ENCODE measurements at places on chromosomes 11 and 22.

- DNase-seq = no peak
Measured at GRCh38 chr22:30047364-30047738, 32.9 kb upstream of the HORMAD2 start.

DNA sequence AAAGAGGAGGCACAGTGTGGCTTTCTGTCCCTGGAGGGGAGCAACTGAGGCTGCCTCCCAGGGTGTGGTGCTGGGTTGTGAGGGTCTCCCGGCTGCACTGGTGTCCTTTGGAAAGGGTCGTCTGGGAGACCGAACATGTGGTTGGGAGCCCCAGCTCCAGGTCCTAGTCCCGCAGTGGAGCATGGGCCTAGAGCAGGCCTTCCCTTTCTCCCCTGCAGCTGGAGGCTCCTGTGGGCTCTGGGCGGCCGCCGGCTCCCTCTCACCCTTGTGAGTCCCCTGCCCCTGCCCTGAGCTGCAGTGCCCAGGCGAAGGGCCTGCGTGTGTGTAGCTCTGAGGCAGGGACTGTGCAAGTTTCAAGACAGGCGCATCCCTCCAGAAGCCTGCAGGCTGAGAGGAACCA lies 1492.7 kb downstream of the BRD1 start:
- no peak for DNase-seq

- DNase-seq = no peak
Measured at GRCh38 chr11:42647993-42648392, 663.8 kb upstream of the API5 start.

DNA sequence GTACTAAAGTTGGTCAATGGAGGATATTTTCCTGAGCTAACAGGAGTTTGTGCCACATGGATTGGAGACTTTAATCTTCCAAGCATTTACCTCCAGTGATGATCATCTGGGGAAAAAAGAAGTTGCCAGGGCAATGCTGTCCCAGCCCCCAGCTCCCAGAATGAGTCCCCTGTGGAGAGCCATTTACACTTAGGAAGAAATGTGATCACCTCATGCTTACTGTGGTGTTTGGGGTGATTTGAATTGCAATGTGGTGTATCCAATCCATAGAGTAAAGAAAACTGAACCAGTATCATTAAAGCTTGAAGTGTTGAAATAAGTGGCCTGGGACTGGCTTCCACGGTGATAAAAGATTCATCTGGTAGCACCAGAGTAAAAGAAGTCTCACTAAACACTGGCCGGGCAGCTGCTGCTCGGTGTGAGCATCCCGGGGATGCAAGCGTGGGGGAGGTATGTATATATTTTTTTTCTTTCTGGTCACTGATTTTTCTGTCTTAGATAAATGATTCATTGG lies 117.2 kb upstream of the NTM start:
- no peak for DNase-seq

DNA sequence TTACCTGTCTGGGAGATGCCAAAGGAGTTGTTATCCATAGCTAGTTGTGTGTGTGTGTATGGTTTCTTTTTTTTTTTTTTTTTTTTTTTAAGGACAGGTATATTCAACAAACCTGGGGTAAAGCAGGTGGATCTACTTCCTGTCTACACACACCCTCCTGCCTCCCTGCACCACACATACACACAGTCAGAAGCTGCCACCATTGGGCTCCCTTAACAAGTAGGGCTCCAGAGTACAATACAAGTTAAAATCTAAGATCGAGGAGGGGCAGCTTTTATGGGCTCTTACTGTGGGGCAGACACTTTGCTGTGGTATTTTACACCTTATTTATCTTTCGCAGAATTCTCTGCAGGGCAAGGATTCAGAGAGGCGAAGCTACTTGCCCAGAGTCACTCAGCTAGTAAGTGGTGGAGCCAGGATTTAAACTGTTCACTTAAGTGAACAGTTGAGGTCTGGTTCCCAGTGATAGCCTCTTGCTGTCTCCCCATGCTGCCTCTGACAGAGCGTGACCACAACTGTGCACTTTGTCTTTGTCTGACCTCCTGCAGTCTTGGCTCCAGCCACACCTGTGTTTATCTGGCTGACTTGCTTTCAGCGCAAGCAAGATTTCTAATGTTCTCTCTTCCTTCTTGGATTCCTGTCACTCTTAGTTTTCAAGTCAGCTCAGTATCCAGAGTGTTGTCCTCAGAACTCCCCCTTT lies 135.0 kb downstream of the CSNK2A3 start:
- DNase-seq = no peak

DNA sequence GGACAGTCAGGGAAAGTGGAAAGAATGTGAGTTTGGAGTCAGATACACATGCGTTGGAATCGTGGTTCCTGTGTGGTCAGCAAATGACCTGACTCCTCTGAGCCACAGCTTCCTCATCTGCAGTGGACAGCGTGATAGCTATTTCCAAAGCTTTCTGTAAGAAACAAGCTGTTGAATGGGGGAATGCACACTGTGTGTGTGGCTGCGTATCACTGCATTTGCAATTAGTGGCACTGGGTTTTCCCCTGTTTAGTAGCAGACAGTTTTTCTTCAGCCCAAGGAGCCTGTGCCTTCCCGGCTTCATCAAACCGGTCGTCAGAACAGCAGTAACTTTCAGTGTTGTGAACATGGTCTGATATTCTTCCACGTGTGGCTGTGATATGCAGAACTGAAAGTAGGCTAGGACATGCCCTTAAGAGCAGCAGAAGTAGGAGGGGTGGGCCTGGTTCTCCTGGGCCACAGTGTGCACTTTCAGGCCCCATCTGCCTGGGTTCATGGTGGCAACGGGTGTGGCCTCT lies 121.5 kb downstream of the RRAS2 start:
- DNase-seq = no peak

DNA sequence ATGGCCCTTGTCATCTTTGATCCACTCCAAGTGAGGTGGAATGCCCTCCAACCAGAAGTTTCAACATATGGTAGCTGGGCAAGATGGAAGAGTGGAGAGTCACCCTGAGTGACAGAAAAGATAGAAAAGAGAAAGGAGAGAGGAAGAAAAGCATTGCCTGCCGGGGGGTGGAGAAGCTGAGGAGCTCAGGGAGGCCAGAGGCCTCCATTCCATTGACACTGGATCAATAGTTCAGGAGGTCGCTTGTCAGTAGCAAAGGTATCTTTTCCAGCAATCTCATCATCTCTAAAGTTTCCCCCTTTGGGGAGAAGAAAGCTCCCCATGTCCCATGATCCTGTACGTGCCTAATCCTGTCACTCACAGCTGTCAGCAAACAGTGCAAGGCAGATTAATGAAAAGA lies 6.7 kb upstream of the C1QTNF6 start:
- no peak for DNase-seq

- no peak for DNase-seq
Measured at GRCh38 chr11:13294771-13295579, 17.4 kb downstream of the BMAL1 start.

DNA sequence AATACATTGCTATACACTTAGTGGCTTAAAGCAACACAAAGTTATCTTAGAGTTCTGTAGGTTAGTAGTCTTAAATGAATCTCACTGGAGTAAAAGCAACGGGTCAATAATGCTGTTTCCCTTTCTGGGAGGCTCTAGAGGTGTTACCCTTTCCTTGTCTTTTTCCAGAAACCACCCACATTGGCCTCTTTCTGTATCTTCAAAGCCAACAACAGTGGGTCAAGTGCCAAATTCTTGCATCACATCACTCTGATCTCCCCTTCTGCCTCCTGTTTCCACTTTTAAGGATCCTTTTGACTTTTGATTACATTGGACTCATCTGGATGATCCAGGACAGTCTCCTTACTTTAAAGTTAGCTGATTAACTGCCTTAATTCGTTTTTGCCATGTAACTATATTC lies 93.6 kb downstream of the DDX10 start:
- no peak for DNase-seq

DNA sequence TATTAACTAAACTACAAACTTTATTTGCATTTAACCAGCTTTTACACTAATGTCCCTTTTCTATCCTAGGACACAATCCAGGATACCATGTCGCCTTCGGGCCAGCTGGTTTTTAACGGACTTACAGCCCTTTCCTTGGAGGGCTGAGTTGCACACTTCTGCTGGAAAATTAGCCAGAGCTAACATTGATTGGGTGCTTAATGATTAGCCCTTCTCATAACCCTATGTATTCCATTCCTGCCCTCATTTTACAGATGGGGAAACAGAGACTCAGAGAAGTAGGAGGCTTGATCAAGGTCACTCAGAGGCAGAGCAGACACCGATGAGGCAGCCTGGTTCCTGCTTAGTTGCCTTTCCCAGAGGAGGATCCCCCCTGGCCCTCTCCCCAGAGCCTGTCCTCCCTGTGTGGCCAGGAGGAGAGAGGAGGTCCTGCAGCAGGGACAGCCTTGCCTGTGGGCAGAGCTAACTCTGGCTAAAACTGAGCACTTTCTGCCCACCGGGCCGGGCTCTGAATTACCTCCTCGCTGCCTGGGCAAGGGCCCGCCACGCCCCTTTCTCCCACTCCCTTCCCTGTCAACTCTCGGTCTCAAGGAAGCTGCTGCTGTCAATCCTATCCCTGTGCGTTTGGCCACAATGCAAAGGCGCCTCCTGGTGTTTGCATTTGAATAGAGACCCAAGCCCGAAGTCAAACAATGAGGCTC lies 59.6 kb upstream of the PAX6 start:
- DNase-seq = no peak

DNA sequence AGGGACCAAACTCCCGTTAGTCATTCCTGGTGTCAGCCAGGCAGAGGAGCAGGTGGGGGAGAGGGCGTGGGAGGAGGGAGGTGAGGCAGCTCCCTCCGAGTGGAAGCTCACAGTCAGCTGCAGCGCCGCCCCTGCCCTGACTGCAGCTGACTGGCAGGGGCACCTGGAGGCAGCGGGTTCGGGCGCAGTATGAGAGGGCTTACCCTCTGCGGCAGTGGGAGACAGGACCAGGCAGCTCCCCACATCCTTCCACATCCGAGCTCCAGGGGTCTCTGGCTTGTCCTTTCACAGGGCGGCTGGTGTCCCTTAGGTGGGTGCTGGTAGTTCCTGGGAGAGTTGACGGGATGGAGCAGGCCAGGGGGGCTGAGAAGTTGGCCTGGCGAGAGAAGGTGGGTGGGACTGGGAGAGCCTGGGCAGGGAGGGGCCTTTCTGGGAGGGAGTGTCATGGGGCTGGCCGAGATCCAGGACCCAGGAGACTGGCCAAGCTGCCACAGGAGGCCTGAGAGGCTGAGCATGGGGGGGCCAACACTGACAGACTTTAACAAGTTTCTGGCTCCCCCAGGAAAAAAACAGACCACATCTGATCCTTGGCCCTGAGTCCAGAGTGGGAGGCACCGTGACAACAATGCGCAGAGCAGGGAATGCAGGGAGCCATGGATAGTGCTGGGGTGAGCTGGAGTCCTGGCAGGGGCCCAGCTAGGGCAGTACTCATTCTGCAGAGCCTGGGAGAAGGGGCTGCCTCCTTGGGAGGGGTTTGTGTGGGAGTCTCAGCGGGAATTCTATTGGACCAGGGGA lies 4.9 kb downstream of the ADORA2A start:
- DNase-seq = no peak

- peak; percentile 88 for DNase-seq
Measured at GRCh38 chr11:107043242-107044006, 25.1 kb upstream of the GUCY1A2 start.

DNA sequence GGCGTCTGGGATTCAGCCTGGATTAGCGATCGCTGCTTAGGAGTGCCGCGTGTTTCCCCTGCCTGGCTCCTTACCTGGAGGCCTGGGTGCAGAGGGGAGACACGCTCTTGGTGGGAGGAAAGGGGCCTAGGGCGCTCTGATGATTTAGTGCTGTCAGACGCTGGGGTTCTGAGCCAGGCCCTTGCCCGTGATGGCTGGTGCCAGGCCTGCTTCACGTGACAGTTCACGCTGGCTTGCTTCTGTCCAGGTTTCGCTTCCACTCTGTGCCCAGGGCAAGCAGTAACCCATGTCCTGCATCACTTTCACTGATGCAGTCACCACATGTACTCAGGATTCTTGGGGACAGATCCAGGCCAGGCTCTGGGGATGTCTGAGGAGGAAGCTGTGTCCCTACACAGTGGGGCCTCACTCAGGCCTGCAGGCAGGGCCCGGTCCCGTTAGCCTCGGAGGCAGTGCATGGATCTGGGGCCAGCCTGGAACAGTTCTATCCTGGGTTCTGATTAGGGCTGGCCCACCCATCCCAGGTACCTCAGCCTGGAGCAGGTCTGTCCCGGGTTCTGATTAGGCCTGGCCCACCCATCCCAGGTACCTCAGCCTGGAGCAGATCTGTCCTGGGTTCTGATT lies 1220.9 kb downstream of the BRD1 start:
- no peak for DNase-seq

Measured in AG09309 (cell line).